ENCODE measurements at places on chromosomes 6 and 20.

- DNase-seq: no peak
These were observed 206.8 kb downstream of the SIM1 start for GRCh38 chr6:100257793-100258395.

DNA sequence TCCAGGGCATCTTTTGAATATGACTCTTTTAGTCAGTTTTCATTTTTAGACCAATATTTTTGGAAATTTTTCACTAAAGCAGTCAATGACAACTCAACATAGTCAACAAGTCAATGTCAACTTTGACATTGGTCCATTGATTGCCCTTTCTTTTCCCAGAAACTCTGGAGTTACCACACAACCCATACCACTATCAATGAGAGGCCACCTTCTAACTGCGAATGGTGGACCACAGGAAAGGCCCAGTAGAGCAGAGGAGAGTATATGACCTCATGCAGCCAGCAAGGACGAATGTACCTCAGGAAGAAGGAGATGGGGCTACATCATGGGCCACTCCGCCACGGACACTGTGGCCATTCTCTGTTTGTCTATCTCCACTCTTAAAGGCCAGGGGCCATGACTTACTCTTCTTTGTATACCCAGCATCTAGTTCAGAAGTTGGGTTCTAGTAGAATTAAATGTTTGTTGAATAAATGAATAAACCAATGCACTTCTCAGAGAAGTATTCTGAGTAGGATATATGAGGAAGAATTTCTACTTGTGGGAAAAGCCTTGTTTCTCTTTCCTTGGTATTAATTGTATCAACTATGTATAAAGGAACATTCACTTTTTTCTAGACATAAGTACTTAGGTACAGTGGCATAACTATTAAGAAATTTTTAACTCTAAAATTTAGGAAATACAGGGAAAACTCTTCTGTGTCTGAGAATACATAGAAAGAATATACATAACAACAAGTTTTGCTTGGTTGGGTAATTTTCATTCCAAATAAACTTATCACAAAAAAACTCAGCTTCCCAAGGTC, 562 bp upstream of the SMLR1 start:
- DNase-seq: no peak

- no peak for DNase-seq
These were observed 199.8 kb upstream of the DEFB112 start for GRCh38 chr6:50249493-50249892.

DNA sequence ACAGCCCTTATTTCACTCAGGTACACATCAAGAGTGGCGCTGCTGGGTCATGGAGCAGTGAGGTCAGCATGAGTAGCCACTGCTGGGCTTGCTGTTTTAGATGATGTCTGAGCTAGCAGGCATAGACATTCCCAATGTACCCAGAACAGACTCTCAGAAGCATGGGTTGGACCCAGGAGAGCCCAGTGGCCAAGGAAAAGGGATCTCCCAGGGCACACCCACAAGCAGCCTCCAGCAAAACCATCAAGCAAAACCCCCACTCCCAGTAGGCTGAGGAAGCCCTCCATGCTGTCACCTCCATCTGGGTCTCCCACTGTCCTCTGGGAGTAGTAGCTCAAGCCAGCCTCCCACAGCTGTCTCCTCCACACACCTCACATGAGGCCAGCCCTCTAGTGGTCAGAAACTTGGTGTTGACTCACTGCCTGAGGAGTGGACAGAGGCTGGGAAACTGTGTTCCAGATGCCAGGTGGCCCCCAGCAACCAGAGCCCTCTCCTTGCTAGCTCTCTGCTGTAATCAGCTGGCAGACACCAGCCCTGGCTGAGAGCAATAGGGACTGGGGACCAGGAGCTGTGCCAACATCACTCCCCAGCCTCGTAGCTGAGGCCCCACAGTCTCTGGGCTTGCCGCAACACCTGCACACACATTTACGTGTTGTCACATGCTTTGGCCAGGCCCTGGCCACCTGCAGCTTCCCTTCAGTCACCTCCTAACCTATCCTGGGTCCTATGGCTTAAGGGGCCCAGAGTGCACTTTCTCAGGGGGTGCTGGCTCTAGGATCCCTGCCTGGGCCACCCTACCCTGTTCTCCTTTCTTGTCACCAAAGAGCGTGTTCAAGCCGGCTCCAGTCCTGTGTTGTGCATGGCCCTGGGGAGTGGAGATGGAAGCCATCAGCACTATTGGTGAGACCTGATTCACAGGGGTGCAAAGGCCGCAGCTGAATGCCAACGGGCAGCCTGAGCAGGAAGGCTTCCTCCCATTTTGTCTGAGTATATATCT, 1.9 kb upstream of the AP5S1 start:
- DNase-seq: no peak

DNA sequence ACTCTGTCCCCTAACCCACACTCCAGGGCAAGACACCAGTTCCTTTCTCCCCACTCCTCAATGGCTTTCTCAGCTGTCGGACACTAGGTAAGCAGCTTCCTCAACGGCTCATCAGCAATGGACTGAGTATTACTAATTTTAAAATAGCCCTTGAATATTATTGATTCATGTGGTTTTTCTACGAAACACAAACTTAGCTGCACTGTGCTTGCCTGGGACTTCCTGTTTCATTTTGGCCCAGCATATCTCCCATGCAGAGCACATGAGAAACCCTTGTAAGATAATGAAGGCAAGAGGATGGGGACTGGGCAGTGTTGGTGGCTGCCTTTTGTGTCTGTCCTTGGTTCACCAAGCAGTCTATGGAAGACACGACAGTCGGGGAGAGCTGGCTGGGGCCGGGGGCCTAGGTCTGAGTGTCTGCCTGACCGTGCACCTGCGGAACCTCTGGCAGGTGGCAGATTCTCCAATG, 48.9 kb downstream of the RNASET2 start:
- no peak for DNase-seq

- no peak for DNase-seq
These were observed 1.7 kb downstream of the SLC22A23 start for GRCh38 chr6:3455147-3455568.

DNA sequence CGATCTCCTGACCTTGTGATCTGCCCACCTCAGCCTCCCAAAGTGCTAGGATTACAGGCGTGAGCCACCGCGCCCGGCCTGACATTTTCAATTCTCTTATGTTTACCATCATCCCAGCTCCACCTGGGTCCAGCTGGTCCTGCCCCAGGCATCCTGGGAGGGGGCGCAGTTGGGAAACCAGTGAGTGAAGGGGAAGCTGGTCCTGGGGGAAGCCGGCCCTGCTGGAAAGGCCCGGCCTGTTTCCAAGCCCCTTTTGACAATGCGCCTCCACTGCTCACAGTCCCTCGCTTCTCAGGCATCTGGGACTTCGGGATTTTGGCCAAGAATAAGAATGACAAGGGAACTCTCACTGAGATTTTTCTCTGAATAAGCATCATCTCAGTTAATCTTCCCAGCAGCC, 14.2 kb downstream of the SLC13A3 start:
- DNase-seq: no peak

DNA sequence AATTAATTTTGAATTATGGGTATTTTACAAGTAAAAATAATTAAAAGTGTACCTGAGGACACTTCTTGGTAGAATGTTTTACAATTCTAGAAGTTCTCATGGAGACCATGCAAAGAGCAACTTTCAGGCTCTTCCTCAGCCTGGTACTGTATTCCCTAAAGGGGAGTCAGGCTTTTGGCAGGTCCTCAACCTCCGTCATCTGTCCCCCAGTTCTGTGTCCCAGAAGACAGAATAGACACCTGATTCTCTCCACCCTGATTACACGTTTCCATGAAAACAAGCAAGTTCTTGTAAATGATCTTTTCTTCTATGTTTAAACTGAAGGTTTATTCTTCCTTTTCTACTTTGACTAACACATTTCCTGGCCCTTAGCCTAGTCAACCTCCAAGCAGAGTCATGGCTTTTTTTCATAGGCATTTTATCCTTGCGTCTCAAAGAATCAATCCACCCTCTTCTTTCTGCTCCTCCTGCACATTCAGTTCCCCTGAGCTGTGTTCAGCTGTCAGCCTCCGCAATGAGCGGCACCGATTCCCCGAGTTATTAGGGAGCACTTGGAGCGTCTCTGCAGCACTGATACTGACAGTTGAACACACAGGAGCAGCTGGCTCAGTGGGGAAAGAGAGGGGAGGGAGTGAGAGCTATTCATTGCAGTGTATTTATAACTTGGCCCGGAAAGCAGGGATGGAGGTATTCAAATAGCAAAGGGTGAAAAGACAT, 1082.4 kb upstream of the MAP3K7 start:
- no peak for DNase-seq

DNA sequence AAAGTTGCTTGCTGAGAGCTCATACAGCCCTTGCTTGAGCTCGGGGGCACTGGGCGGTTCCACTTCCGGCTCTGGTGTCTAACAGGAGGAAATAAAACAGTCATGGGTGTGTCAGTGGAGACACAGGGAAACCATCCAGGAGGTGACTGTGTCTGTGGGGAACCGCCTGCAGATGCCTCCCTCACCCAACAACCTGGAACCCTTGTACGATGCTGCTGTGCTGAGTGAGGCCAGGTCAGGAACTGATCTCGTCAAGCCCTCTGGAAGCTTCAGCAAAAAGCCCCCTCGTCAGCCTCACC, 15.5 kb downstream of the TXNDC5 start:
- DNase-seq: no peak

GRCh38 chr6:94859924-94860323, 717.4 kb upstream of the MANEA start:
- DNase-seq: no peak

Measured in NCI-H2107 (cell line).